Neuronal stem cell (in vitro differentiated cells): ENCODE measurements at places on chromosomes 4 and X.

GRCh38 chr4:139915037-139915436 lies 238.9 kb downstream of the MAML3 start:
- DNase-seq = no peak

DNA sequence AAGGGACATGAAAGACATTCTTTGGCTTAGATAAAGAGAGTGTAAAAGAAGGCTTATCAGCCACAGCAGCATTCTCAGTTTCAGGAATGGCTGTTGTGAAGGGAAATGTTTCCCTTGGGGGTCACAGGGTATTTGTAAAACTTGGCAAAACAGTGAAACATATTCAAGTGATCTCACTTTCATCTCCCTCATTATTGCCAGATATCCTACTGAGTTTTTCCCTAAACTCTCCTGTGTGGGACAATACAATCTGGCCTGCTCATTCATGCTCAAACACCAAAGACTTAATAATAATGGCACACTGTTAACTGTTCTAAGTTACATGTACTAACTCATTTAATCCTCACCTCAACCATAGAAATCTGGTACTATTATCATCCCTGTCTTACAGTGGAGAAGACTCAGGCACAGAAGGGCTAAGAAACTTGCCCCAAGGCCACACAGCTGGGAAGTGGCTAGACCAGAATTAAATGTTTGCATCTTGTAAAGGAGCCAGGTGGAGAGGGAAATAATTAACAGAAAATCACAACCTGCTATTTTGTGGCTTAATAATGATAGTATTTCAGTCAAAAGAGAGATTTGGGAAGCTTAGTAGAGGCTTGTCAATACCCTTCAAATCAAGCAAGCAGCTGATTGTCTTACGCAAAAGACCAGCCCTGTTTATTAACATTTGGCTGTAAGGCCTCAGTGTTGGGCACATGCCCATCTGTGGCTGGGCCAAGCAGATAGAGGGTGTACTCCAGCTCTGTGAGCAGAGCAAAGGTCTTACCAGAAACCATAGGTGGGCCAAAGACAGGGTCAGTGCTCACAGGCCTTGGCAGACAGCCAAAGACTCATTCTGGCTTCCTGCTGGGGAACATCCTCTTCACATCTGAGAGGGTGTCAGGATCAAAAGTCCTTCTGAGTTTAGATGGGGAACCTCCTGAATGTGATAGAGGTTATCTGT lies 17.3 kb downstream of the SMPX start:
- DNase-seq = no peak

DNA sequence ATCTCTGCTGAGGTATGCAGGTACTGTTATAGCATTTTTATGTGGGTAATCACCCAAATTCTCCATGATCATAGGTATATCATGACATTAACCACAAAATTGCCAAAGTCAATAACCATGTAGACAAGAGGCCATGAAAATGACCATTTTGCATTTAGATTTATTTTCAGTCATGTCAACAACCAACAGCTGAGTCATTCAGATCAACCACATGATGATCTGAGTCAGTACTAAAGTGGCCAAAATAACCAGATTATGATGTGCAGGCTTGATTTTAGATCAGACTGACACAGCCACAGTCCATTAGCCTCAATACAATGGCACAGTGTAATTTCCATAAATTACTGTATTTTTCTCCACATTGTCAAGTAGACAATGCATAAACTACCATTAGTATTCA lies 240.5 kb downstream of the GRIA3 start:
- no peak for DNase-seq

GRCh38 chr4:165541851-165542459 lies 163.1 kb downstream of the CPE start:
- DNase-seq = no peak

DNA sequence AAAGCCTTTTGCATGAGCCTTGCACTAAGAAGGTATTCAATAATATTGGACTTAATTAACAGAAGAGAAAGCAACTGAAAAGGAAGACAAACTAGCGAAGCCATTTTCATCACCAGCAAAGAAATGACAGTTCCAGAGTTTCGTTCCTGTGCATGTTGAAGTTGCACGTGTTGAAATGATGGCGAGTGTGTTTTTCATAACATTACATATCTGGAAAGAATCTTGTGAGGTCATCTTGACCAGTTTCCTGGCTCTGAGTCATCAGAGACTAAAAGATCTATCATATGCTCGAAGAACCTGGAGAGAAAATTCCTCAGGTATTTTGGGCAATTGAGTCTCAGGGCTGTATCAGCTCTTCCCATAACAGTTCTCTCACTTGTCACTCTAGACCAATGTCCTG lies 106.2 kb upstream of the MAML3 start:
- DNase-seq = no peak

GRCh38 chr4:168677063-168677462 lies 180.2 kb downstream of the PALLD start:
- no peak for DNase-seq

- no peak for DNase-seq
These were observed 214.0 kb upstream of the LEF1 start for GRCh38 chr4:108382751-108383150.

DNA sequence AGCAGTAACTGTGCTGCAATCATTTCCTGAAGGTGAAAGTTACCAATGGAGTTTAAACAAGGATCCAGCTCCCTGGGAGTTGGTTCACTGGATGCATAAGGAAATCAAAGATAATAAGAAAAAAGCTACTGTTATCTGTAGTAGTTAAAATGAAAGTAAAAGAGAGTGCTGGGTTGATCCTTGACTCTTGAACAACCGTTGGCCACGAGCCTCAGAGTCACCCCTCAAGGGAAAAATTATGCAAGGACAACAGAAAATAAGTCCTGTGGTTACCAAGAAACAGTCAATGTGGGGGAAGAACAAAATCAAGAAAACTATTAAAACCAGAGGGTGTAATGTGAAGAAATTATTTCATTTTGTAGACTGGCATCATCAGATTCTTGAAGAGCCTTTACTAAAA lies 49.7 kb upstream of the DDIT4L start:
- no peak for DNase-seq

GRCh38 chr4:73763877-73764276 lies 23.5 kb downstream of the CXCL8 start:
- no peak for DNase-seq

DNA sequence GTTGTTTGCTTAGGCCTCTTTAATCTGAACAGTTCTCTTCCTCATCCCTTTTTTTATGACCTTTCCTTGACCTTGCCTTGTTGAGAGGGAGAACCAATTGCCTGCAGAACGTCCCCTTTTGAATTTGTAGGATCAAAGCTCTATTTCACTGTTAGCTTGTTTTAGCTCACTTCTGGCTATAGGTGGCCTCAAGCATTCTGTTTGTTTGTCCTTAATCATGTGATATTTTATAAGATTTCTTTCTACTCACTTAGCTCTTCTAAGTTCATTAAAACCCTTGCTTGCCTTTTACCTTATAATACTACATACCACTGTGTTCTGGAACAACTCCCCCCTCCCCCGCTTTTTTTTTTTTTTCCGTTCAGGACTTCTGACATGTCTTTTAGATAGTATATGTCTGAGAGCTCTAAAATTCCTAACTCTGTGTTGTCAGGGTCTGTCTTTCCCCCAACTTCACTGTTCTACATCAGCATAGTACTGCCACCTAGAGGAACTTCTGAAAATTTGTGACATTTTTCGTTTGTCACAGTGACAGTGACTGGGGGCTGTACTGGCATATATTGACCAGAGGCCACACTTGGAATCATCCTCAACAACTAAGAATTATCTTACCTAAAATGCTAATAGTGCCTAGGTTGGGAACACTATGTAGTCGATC lies 128.5 kb downstream of the LARP7 start:
- DNase-seq = peak; percentile 32

DNA sequence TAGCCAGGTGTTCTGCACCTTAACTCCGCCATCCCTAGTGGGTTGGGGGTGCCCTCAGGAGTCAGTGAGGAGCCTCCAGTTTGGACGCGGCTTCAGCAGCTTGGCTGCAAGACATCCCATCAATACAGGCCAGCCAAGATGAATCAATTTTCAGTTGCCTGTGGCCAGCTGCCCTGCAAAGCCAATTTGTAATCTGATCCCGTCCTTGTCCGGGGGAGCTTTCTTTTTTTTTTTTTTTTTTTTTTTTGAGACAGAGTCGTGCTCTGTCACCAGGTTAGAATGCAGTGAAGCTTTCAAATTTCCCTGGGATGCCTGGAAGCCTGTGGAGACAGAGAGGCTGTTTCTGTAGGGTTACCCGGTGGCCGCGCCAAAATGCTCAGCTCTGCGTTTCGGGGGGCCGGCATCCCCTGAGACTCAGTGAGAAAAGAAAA lies 192.5 kb downstream of the ASMT start:
- peak; percentile 47 for DNase-seq

DNA sequence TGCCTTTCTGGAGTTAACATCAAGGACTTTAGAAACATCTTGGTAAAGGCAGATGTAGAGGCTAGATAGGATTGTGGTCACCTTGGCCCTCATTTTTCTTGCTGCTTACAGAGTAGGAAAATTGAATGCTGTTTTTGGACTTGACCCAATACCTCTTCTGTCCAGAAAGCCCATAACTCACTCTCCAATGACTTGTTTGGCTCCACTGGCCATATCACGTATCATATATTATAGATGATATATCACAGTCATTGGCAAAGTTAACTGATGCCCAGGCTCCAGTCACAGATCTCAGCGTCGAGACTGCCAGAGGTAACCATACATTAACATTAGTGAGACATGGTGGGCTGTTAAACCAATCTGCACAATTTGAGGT lies 88.1 kb upstream of the PLAC1 start:
- DNase-seq = no peak

DNA sequence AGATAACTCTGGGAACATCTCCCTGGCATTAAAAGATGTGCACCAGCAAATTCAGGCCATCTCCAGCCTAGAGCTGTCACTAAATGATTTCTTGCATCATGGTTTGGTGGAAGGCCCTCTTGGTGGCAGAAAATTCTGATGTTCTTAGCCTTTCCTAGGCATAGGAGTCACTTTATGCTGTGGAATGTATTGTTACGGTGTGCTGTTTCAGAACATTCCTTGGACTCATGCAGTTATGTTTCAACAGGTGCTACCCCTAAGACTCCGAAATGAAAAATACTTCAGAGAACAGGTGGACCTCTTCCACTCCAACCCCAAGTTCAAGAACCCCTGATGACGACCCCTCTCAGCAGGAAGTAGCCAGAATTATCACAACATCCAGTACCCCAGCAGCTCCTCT lies 20.3 kb upstream of the PAPSS1 start:
- DNase-seq = no peak

DNA sequence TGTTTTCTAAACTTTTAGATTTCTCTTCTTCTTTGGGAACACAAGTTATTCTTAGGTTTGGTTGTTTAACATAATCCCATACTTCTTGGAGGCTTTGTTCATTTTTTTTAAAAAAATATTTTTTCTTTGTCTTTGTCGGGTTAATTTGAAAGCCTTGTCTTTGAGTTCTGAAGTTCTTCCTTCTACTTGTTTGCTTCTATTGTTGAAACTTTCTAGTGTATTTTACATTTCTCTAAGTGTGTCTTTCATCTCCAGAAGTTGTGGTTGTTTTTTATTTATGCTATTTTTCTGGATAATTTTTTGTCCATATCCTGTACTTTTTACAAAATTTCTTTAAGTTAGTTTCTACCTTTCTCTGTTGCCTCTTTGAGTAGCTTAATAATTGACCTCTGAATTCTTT lies 116.1 kb downstream of the NPNT start:
- no peak for DNase-seq

- no peak for DNase-seq
These were observed 32.7 kb downstream of the TBC1D14 start for GRCh38 chr4:6942238-6942800.

DNA sequence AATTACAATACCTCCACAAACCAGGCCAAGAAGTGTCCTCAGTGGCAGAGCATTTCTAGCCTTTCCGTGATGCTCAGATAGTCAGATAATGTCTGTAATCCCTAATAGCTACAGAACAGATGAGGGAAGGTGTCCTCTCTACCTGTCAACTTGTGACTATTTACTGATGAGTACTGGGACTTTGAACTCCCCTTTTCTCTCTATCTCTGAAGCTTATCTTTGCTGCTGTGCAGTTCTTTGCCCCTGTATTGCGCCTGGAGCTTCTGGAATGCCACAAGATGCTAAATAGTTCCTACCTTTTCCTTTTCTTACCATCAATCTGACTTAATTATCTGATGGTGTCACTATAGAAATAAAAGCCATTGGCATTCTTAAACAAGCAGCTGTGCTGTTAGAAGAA lies 30.5 kb downstream of the FGF2 start:
- DNase-seq = no peak

GRCh38 chrX:121227888-121228287 lies 180.5 kb downstream of the GLUD2 start:
- DNase-seq = peak; percentile 27

- DNase-seq = no peak
These were observed 297 bp upstream of the MTMR8 start for GRCh38 chrX:64395568-64395929.

- DNase-seq = no peak
These were observed 58.9 kb upstream of the PGM2 start for GRCh38 chr4:37767546-37767945.

- DNase-seq = no peak
These were observed 35.5 kb upstream of the UGT2B7 start for GRCh38 chr4:69060651-69061308.

GRCh38 chrX:6674734-6675133 lies 139.8 kb upstream of the VCX3A start:
- DNase-seq = no peak

DNA sequence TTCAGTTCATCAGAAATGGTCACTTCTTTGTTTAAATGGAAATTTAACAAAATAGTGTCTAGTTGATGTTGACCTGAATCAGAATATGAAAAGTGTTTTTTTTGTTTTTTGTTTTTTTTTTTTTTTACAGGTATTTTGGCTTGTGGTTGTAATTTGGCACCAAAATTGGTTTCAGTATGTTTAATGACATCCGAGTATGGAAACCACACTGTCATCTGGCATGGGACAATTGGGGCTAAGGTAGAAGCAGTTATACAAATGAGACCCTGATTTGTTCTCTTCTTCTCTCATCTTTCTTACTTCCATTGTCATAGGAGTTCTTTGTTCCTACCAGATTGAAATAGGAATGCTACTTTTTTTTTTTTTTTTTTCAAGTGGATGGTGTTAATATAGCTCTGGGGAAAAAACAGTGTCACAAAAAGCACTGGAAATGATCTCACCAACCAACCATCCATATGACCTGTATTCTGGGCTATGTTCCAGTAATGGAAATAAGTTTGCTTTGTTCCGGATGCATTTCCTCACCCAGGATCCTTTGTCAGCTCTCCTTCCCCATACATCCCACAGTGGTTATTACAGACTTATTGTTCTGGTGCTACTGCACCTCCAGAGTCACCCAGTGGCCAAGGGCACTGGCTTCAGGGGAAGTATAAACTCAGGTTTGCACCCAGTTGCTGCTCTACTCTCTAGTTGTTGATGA lies 95.8 kb downstream of the ATXN3L start:
- no peak for DNase-seq

DNA sequence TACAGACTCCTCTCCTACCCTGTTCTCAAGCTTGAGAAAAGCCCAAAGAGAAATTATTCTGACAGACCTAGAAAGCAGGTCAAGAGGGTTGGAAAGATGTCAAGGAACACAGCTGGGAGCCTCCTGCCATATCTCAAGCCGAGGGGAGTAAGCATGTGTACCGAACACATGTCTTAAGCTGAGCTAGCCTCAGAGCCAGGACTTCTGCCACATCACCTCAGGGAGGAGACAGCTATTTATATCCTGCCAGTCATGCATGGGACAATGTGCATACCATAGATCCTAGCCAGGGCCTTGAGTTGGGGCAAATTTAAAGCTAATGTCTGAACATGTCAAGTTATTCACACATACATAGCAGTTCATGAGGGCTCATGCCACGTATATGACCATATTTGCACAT lies 11.8 kb downstream of the TMEM31 start:
- DNase-seq = no peak
